Hypothalamus (tissue), 51 donors: ENCODE measurements at places on chromosomes 13 and 19.

DNA sequence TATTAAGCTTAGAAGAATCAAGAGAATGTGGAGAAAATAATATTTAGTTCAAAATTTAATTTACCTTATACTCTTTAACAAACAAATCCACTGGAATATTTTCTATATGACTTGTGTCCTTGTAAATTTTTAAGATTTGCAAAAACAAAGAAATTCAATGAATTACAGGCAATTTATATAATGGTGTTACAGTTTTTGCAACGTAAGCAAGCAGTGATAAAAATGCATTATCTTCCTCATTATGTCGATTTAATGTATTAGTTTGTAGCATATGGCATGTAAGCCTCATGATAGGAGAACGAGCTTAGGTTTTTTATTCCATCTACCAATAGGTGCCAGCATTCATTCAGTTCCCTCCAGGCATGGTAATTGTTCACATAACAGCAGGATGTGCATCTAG lies 100.0 kb upstream of the PCDH9 start:
- DNase-seq, result no peak

- DNase-seq, result no peak
Observed at GRCh38 chr19:38666663-38667511, 19.4 kb downstream of the ACTN4 start.

- no peak for DNase-seq
Observed at GRCh38 chr13:48244159-48244558, 11.2 kb downstream of the ITM2B start.

DNA sequence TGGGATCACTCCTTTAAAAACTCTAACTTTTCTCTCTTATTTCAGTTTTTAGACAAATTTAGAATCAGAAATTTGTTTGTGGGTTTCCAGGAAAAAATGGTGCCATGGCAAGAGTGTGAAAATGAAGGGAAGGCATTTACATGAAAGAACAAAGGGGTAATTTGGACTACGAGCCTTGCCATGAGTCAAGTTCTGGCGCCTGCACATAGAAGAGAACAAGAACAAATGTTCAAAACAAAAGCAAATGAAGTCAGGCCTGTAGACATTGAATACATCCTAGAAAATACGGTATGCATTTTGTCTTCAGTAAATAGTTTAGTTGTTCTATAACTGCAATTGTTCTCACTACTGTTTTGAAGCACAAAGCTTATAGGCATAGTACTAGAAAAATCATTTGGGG lies 1390.5 kb downstream of the EFNB2 start:
- no peak for DNase-seq

DNA sequence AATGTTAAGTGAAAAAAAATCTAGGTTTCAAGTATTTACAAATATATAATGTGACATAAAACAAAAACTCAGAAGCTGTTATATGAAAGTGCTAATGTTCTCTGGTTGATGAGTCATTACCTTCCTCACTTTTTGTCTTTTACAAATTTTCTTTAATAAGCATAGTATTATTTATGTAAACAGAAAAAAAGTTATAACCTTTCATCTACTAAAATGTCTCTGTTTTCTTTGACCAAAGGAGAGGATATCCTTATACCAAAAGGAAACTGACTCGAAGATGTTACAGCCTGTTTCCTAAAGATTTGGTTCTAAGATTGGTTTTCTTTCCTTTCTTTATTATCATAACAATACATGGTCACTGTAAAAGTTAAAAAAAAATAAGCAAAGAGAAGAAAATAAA lies 38.0 kb downstream of the RCBTB2 start:
- DNase-seq, result no peak

GRCh38 chr13:27728271-27728670 lies 64.0 kb upstream of the GSX1 start:
- DNase-seq, result peak; percentile 4

- no peak for DNase-seq
Observed at GRCh38 chr13:33728271-33729037, 89.5 kb upstream of the RFC3 start.

GRCh38 chr19:30778061-30778460 lies 405.9 kb downstream of the ZNF536 start:
- no peak for DNase-seq

DNA sequence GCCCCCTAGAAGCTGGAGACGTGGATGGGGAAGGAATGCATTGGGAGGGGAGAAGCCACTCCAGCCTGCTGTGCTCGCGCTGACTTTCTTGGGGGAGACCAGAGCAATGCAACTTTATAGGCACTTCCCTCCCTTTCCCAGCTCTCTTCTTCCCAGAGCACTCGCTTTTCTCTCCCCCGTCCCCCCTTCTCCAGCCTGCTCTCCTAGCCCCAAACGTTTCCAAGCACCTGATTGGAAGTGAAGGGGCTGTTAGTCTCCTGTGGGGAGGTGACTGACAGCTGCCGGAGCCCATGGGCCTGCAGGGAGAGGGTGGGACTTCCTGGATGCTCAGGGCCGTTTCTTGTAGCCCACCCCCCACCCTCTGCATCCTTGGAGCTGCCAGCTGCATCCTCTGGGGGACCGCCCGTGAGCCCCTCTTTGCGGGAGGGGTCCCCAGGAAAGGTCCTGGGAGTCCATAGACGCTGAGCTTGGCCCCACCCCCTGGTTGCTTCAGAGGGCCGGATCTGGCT lies 2.5 kb downstream of the HDGFL2 start:
- DNase-seq, result peak; percentile 49

DNA sequence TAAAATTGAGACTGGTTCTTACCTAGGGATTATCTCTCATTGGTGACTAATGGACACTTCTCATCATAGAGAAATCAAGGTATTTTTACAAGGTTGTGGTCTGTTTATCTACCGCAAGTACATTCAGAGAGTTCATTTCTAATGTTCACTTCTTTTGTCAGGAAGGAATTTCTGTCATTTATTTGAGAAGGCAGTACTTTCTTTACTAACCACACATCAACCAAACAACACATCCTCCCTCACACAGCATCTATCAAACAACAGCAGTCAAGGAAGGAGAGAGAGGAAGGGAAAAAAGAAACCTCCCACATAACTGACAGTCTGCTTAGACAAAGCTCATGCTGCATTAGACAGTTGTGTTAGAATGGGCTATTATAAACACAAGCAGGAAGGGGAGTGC lies 182.3 kb upstream of the KLF12 start:
- no peak for DNase-seq

DNA sequence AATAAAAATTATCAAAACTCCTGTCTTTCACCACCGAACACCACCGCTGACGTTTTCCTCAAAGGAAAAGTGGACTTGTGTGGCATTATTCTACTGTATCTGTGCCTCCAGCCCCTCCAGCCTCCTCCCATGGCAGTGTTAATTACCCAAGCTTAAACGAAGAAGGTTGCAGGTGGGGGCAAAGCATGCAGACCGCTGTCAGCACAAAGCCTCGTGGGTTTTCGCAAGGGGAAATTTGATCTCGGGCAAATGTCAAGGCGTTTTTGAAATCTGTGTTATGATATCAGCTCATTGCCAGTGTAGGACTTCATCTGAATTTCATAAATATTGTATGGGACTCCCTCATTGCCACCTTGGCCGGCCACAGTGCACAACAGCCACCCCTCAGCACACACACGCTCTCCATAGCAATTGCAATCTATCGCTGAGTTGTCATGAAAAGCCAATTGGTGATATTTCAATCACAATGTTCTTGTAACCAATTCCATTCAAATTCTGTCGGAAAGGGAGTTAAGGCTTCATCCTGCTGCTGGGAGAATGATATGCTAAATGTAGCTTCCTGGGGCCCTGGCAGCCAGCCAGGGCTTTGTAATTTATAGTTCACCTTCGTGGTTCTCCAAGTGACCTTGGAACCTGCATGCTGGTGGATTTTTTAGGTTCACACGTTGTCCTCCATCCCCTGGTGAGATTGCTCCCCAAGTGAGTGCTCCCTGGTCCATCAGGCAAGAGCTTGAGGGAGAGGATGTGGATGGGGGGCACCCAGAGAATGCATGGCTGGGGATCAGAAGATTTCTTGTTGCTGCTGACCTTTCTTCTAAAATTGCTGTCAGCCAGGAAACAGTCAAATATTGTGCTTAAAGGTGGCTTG lies 16.6 kb downstream of the CHST8 start:
- DNase-seq, result no peak

- DNase-seq, result no peak
Observed at GRCh38 chr13:51816604-51817249, 12.8 kb upstream of the DHRS12 start.

GRCh38 chr13:80012251-80012650 lies 328.7 kb downstream of the SPRY2 start:
- DNase-seq, result no peak

GRCh38 chr19:44822670-44823372 lies 13.9 kb downstream of the BCAM start:
- no peak for DNase-seq

- DNase-seq, result no peak
Observed at GRCh38 chr13:20702915-20703779, at the start of gene IL17D. IL17D (plus strand) TSS chr13:20703699; CDS start chr13:20704002, 303 bp downstream.

DNA sequence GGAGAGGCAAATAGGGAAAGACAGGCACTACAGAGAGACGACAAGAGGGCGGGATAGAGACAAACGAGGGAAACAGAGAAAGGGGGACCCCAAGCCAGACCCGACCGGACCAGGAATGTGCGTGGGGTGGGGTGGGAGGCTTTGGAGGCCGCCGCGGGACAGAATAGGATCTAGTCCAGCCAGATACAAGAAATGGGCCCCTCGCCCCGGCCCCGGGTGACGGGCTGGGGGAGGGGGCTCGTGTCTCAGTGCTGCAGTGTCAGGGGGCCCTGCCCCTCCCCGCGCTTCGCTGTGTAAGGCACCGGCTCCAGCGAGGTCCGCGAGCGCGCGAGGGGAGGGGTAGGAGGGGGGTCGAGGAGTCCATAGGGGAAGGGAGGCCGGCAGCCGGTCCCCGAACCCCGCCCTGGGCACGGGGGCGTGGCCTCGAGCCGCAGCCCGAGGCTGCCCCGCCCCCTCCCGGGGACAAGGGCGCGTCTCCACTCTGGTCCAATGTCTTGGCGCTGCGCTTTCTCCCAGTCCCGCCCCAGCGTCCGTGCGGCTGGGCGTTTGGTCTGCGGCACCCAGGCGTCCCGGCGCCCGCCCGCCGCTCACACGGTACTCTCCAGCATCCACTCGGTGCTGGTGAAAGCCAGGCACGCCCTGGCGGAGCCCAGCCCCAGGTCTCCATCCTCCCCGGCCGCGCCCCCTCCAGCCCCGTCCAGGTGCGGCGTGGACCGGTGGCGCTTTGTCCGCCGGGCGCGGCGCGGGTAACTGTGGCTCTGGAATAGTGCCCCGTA lies 11.0 kb downstream of the IFNL1 start:
- no peak for DNase-seq

- DNase-seq, result no peak
Observed at GRCh38 chr13:110983241-110983640, 68.4 kb upstream of the ANKRD10 start.

DNA sequence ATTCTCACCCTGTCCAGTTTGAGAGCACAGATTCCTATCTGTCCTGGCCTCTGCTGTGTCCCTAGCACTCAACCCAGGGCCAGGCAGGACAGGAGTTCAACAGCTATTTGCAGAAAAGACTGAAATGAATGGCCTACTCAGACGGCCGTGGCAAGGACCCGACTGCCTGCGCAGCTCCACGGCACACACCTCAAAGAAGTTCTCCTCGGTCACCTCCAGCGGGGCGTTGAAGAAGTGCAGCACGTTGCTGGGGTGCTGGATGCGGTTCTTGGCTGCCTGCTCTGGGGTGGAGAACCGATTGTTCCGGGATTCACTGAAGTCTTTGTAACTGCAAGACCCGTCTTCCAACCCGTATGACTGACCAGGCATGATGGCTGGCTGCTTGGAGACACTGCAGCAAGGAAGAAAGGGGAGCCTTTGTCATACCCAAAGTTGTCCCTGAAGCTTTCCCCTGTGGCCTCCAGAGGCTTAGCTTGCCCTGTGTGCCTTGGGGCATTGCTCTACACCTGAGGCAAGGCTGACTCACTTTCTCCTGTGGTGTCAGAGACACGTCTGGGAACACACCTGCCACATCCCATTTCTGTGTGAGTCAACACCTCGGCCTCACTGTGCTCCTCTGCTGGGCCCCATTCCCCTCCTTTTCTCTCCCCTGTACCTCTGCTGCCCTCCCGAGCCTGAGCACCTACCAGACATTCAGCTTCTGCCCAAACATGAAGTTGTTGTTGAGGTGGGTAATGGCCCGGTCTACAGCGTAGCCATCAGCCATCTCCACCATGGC lies 6.8 kb upstream of the ECH1 start:
- no peak for DNase-seq

DNA sequence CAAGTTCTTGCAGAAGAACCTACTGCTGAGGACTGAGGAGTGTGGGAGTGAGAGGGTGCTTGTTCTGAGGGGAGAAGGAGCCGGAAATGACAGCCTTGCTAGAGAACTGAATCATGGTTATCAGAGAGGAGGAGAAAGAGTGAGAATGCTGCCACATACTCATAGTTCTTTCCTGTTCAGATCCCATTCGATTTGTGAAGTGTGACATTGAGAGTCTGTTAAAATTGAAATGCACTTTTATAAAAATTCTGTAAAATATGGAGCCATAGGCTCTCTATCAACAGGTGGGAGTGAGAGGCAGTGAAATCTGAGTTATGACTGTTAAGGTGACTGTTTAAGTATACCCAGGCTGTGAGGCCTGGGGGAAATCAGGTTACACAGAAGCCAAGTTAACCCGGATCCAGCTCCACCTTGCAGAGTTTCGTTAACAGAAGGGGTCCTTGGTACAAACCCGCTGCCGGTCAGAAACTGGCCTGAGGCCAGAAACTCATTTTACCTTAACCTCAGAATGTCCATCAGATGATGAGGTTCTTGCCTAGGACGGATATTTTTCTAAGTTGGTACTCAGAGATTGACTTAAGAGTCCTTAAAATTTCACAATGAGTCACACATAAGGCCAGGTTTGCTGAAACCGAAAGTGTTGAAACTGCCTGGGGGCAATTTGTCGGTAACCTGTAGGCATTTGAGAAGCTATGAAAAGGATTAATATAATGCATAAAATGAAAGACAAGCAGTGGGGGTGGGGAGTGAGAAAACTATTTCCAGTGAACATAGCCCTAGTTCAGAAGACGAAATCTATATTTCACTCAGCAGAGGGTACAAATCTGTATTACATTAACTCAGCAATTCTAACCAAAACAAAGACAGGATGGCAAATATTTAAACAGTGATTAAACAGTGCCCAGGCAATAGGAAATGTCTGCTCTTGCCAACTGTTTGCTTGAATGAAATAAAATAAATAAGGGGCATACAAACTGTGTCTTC lies 350.5 kb downstream of the KCNRG start:
- no peak for DNase-seq

- no peak for DNase-seq
Observed at GRCh38 chr13:112842343-112842856, 126.6 kb upstream of the MCF2L start.

DNA sequence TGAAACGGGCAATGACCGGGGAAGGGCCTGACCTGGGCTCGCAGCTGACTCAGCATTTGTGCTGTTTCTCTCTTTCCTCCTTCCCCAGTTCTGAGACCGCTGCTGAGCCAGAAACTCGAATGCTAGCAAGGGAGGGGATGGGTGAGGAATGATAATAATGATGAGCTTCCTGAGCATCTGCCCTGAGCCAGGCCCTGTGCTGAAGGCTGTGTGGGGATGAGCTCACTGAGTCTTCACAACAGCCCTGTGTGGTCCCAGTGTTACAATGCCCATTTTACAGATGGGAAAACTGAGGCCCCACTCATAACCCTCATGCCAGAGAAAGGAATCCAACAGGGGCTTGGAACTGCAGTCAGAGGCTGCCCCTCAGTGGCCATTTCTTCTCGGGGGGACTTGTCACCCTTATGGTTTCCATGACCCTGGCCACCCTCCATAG lies 8.1 kb downstream of the SULT2B1 start:
- no peak for DNase-seq
